Right lobe of liver (tissue), 6 donors: ENCODE measurements at places on chromosomes 1 and 21.

- DNase-seq: no peak
Observed at GRCh38 chr1:175388285-175388684, 195.7 kb upstream of the KIAA0040 start.

DNA sequence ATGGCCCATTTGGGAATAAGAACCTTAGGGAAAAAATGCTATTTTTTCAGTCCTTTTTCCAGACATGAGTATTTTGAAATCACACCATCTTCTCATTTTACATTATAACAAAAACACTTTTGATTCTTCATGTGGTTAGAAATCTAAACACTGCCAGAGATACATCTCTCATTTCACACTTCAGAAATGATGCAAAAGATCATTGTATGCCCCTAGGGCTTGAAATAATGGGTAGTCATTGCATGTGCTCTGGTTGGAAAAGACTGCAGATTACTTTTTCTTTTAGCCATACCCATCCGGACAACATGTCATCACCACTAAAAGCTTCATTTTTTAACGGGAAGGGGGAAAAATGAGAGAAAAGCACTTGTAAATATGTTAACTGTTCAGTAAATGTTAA lies 1152.2 kb upstream of the ADGRL4 start:
- no peak for DNase-seq

DNA sequence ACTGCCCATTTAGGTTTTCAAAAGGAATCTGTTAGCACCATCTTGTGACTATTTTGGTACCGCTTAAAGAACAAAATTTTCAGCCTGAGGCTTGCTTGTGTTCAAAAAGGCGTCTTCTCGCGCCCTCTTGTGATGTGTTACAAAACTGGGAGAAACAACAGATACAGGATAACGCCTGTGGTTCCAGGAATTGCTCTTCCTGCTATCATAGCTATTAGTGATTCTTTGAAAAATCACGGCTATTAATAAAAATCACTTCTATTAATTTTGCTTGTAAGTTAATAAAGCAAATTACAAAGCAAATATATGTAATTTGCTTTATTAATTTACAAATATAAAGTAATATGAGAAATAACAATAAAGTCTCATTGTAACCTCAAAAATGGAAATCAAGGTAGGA lies 82.2 kb upstream of the ABCD3 start:
- peak; percentile 46 for DNase-seq

GRCh38 chr1:41496080-41497055 lies 11.9 kb upstream of the EDN2 start:
- peak; percentile 82 for DNase-seq

DNA sequence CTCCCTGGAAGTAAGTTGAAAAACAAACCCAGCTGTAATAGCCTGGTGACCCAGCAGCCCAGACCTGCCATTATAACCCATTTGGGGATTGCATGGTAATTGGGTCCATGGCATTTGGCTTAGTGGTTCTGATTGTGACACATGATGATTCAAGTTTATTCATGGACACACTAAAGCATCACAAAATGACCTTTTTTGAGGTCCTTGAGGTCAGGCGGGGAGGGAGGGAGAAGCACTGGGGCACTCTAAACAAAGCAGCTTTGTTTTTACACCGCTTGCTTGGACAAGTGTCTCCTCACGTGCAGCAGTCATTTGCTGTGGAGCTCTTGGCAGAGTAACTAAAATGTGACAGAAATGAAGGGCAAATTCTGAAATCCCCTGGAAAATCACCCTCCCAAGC lies 241.0 kb upstream of the SGIP1 start:
- no peak for DNase-seq

GRCh38 chr1:175665616-175666015 lies 77.8 kb downstream of the TNR start:
- no peak for DNase-seq

DNA sequence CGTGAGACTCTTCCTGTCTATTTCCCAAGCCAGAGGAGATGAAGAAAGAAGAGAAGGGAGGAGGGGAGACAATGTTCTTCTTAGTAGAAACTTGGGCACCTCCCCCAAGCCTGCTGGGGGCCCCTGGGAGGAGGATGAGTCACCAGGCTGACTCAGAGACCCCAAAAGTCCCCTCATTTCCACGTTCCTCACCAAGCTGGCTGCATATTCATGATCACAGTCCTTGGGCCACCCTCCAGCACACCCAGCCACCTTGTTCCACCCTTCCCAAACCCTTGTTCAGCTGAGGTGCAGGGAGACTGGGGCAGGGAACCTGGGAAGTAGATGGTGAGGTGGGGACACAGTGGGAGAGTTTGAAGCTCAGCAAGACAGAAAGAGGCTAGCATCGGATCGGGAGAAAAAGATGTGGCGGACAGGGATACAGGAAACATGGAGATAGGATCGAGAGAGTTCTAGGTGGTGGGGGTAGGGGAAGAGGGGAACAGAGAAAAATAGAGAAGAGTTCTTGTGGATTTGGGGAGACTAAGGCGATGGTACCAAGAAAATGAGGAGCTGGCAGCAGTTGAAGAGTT lies 712 bp downstream of the RAB13 start:
- no peak for DNase-seq

DNA sequence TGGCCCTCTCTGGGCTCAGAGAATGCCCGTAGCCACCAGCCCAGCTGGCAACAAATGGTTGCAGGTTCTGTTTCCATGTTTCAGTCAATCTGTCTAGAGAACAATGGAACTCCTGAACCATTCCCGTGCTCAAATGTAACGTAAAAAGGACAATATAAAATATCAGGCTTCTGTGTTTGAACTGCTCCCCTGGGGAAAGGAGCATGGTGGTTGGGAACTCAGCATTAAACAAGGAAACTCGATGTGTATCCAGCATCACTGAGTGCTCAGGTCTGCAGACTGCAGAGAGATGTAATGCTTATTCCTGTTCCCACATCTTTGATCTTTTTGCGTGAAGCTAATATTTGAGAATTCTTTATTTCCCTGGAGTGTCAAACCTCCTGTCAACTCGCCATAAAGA lies 326.5 kb downstream of the KIF26B start:
- no peak for DNase-seq

GRCh38 chr1:89590341-89591080 lies 42.4 kb upstream of the LRRC8C start:
- no peak for DNase-seq

- no peak for DNase-seq
Observed at GRCh38 chr1:228980232-228980937, 245.1 kb downstream of the RHOU start.

GRCh38 chr1:231986631-231987336 lies 360.2 kb downstream of the DISC1 start:
- DNase-seq: no peak

- no peak for DNase-seq
Observed at GRCh38 chr21:31395791-31396190, 51.7 kb upstream of the TIAM1 start.

DNA sequence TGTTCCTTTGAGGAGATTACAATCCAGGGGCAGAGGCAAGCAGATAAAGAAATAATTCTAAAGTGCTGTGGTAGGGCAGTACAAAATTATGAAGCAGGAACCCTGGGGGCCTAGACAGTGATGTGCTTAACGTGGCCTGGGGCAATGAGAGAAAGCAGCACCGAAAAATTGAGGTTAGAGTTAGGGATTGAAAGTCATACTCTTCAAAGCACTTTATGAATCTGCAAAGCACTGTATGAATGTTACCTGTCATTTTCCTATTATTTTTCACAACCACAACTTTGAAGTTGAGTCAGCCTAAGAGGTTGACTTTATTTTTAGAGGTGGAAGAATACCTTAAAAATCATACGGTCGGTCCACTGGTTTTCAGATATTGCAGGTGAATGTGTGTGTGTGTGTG lies 183.4 kb upstream of the NFIA start:
- DNase-seq: no peak
